Lower leg skin (tissue), 4 donors: ENCODE measurements at places on chromosomes 4 and X. TPM values are rescaled to one million over a fixed set of nuclear protein-coding genes. Genes with fewer than 3 reads are reported as not detected.

Gene MAGEC2
- total RNA-seq: not detected

DNA sequence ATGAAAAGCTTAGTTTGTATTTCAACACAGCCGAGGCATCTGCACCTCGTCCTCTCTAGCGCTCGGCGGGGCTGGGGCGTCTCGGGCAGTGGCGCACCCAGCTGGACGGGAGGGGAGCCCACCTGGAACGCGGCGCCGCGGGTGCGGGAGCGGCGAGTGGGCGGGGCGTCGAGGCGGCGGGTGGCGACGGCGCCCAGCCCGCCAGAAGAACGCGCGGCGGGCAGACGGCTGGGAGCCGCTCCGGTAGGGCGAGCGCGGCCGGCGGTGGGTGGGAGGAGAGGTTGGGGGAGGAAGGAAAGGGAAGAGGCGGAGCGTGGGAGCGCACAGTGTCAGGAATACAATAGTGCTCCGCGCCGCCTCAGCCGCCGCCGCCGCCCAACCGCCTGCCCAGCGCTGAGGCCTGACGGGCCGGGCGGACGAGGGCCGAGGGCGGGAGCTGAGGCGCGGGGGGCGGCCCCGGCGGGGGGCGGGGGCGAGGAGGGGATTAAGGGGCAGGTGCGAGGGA, at the start of gene JADE3:
Gene JADE3 (plus strand): TSS at position 324 of the 505 bp plus-strand sequence. CDS start 72,474 bp downstream, outside the sequence.
- DNase-seq: peak; percentile 24

Gene KLHL8
- total RNA-seq: 7.8 TPM

DNA sequence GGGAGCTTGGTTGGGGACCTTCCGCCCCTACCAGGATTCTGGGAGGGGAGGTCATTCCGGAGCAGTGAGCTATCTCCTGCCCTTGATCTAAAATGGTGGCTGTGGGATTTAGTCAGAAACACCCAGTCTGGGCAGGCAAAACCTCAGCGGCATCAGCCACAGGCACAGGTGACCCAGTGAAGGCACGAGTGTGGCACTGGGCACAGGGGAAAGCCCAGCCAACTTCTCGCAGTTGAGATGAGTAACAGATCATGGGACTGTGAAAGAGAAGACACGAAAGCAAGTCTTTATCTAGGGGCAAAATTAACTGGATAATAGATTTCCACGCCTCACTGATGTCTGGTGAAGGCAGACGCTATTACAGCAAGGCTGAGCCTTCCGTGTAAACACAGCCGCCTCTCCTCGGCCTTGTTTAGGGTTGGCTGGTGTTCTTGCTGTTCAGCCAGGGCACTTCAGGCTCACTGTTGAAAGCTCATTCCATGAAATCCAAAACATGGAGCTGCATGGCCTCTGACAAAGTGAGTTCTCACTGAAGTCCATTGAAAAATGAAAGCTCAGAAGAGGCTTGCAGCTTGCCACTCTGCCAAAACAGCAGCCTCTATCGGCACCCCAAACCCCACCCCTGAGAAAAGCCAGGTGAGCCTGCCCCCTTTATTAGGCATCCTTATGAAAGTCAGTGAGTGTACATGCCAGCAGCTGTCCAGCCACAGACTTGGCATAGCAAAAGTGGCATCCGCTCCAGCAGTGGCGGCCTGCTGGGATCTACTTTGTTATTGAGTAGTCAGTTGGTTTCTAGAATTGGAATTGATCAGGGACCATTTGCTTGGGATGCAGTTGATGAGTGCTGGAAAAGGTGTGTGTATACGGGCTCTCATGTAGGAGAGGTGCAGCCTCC, 102.3 kb upstream of the MTM1 start:
- no peak for DNase-seq

- DNase-seq: no peak
These were observed 185.3 kb upstream of the SPOCK3 start for GRCh38 chr4:167419468-167420140.

Gene SPANXA2
- not detected for total RNA-seq

GRCh38 chr4:7365462-7366179, 69.1 kb downstream of the PSAPL1 start:
- peak; percentile 19 for DNase-seq

GRCh38 chr4:134747108-134747805, 545.7 kb upstream of the PABPC4L start:
- DNase-seq: no peak

GRCh38 chr4:22129454-22130029, 181.0 kb upstream of the KCNIP4 start:
- DNase-seq: no peak

- no peak for DNase-seq
These were observed 796.5 kb upstream of the SLIT2 start for GRCh38 chr4:19455196-19455595.

- no peak for DNase-seq
These were observed 10.8 kb downstream of the ALB start for GRCh38 chr4:73414936-73415271.
